Fibroblast of lung (primary cell): ENCODE measurements at places on chromosomes 4 and X.

DNA sequence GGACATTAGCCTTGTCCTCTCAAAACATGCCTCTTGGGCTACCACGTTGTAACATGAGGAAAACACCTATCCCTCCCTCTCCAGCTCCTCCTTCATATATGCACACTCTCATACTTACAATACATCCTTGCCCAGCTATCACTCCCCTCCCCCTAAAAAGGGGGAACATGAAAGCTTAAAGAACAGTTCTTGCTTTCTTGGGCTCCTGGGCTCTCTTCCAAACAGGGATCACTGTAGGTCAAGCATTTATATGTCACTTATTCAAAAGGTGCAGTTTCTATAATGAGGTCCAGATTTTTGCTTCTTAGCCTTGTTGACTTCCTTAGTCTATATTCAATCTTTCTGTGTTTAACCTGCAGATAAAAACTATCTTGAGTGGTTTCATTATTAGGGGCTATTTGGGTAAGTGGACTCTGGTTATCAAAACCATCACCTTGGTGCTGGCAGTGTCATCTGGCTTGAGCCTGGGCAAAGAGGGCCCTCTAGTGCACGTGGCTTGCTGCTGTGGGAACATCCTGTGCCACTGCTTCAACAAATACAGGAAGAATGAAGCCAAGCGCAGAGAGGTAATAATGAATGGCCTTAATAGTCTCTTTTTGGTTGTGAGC lies 119.4 kb downstream of the AKAP4 start:
- DNase-seq = no peak

GRCh38 chr4:174714393-174715211 lies 114.4 kb downstream of the GLRA3 start:
- peak; percentile 31 for DNase-seq

DNA sequence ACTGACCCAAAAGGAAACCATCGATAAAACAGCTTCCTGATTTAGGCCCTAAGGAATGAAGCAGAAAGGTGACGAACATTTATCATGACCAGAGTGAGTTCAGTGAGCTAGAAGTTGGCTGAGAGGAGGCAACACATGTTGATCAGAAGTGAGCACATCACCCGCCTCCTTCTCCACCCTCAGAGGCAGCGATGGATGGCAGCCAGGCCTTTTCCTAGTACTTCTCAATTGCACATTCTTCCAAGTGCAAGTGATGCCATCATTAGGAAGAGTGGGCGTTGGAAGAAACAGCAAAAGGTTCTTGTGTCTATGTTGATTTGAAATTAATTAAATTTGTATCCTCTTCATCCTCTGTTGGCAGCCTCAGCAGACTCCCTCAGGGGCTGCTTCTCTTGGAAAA lies 51.7 kb downstream of the TMEM154 start:
- DNase-seq = no peak

- peak; percentile 71 for DNase-seq
These were observed 833.3 kb upstream of the INTU start for GRCh38 chr4:126799416-126799815.
